ENCODE measurements at places on chromosomes 4 and X.

GRCh38 chrX:45524805-45525204, 324.1 kb upstream of the DIPK2B start:
- no peak for DNase-seq

- no peak for DNase-seq
Observed at GRCh38 chr4:9816285-9816684, 34.9 kb downstream of the DRD5 start.

- no peak for DNase-seq
Observed at GRCh38 chr4:65670331-65671031, at the start of gene EPHA5. EPHA5 (minus strand) TSS chr4:65670489; CDS start chr4:65669742, 747 bp downstream.

- no peak for DNase-seq
Observed at GRCh38 chr4:6217716-6218381, 17.5 kb upstream of the JAKMIP1 start.

DNA sequence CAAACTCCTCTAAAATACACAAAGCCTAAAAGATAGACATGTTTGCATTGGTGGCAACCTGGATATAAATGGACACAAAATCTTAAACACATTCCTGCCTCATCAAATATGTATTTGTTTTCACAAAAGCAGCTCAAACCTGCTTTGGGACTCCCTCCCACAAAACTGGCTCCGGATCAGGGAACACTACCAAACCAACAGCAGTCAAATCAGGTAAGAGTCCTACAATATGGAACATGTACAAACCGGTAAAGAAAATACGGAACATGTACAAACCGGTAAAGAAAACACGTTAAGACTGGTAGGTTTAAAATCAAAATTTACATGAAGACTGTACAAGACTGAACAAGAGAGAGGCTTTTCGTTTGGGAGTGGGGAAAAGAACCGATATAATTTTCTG, 4.3 kb downstream of the AMTN start:
- no peak for DNase-seq

- no peak for DNase-seq
Observed at GRCh38 chr4:141246243-141246642, 25.5 kb downstream of the ZNF330 start.

Measured in inflammatory macrophage (primary cell).